Brain pericyte (primary cell): ENCODE measurements at places on chromosomes 5 and 9.

GRCh38 chr5:73718762-73719161, 92.8 kb downstream of the ARHGEF28 start:
- DNase-seq: no peak

DNA sequence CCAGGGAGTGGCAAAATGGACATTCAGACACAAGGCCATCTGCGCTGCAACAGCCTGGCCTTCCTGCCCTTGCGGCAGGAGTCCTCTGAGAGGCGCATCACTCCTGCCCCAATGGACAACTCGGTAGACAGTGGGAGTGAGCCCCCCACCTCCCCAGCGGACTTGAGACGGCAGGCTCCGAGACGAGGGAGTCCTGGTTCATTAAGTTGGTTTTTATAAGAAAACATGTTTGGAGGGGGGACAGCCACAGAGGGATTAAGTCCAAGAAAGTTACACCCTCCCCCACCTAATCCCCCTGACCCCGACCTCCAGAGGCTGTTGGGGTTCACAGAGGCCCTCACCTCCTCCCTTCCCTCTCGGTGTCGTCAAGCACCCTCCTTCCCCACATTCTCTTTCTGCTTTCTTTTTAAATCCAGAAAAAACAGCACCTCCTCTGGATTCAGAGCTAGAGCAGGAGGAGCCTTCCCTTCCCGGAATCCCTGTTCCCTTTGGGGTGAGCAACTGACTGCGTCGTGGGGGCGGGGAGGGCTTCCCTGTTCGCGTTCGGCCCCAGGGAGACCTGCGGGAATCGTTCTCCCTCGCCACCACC, 1.8 kb upstream of the EGR1 start:
- DNase-seq: no peak

- no peak for DNase-seq
Measured at GRCh38 chr5:96066386-96066719, 104.7 kb upstream of the ELL2 start.

GRCh38 chr9:122354536-122355199, 16.2 kb upstream of the PTGS1 start:
- DNase-seq: no peak

GRCh38 chr9:34459356-34459755, 751 bp downstream of the DNAI1 start:
- DNase-seq: no peak

DNA sequence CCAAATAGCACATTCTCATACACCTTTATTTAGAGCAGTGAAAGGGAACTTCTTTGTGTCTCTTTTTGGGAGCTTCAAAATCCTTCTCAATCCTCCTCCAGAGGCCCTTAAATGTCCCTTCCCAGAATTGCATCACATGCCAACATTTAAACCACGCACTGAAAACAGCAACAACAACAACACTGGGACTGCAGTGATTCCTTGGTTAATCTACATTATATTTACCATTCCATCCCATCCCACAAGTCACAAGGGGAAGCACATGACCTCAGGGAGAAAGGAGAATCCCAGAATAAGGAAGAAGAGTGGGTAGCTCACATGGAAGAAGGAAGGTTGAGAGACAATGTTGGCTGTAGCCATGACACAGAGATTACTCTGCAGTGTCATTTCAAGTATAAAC, 41.1 kb downstream of the ELOVL7 start:
- no peak for DNase-seq

GRCh38 chr5:4013106-4013898, 417.7 kb downstream of the IRX1 start:
- DNase-seq: no peak

GRCh38 chr5:172454358-172455086, at the start of gene SH3PXD2B:
TSS of gene SH3PXD2B (minus strand) at chr5:172454525. CDS start at chr5:172454352, 173 bp downstream.
- DNase-seq: no peak

- DNase-seq: no peak
Measured at GRCh38 chr5:136642976-136643375, 277.6 kb upstream of the TRPC7 start.

GRCh38 chr9:69016191-69017096, 2.5 kb upstream of the PRKACG start:
- no peak for DNase-seq
